ENCODE measurements at places on chromosomes 7 and 10.

GRCh38 chr7:2873686-2874551 is 29.8 kb upstream of the GNA12 start:
- peak; percentile 72 for DNase-seq

DNA sequence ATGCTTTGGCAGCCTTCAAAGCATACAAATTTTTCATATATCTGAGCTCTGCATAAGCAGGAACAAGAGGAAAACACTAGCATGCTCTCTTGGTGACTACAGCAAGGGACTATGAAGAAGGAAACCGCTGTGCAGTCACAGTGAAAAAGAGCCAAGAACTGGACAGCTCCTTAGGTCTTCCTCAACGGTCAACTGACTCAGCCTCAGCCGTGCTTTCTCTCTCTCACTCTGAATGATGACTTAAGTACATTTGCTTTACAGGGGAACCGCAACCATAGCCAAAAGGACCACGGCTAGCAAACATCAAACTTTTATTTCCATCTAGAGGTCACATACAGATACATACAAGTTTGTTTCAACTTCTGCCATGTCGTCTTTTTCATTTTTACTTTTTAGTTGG is 69.9 kb downstream of the HYCC1 start:
- peak; percentile 81 for DNase-seq

GRCh38 chr10:133372507-133372906 is 647 bp downstream of the ECHS1 start:
- DNase-seq, result no peak

- no peak for DNase-seq
These were observed 109.9 kb downstream of the GLRX3 start for GRCh38 chr10:130246113-130246512.

DNA sequence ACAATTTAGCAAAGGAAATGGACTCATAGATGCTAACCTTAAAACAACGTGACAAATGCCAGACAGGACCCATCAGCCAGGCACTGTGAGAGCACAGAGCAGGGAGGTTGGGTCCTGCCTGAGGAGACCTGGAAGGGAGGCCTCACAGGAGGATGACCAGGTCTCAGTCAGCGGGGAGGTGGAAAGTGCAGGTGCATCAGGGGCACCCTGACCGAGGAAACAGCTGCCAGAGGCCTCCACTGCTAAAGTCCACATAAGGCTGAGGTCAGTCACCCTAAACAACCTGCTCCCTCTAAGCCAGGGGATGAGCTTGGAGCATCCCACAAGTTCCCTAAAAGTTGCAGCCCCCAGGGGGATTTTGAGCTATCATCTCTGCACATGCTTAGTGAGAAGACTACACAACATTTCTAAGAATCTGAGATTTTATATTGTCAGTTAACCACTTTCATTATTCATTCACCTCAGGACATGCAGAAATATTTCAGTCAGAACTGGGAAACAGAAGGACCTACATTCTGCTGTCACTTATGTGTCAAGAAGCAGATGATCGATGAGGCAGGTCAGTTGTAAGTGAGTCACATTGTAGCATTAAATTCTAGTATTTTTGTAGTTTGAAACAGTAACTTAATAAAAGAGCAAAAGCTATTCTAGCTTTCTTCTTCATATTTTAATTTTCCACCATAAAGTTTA is 157.6 kb upstream of the LANCL2 start:
- DNase-seq, result no peak

DNA sequence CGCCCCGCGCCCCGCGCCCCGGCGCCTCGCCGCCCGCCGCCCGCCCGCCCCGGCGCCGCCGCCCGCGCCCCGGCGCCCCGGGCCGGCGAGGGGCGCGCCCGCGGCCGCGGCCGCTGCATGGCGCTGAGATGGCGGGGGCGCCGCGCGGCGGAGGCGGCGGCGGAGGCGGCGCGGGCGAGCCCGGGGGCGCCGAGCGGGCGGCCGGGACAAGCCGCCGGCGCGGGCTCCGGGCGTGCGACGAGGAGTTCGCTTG is 174 bp downstream of the ADCY1 start:
- DNase-seq, result no peak

- peak; percentile 92 for DNase-seq
These were observed 68.1 kb upstream of the FOXK1 start for GRCh38 chr7:4613846-4614548.

DNA sequence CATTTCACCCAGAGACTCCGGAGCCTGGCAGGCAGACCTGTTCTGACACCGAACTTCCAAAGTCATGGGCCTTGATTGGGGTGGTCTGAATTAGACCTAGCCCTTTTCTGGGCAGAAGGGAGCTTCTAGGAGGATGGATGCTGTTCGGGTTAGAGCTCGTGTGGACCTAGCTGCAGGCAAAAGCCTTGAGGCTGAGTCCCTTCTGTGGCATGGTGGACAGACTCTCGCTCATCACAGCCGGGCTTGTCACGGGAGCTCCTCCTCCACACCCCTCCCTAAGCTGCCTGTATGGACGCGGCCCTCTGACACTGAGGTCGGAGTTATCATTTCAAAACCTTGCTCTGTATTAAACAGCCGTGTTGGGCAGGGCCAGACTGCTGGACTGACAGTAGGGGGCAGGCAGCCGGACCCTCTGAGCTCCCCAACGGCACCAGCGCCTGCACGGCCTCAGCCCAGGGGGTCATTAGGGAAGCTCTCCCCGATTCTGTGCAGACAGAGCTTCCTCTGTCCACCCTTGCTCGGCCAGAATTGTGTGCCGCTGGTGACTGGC is 2.2 kb downstream of the IRF5 start:
- DNase-seq, result no peak

DNA sequence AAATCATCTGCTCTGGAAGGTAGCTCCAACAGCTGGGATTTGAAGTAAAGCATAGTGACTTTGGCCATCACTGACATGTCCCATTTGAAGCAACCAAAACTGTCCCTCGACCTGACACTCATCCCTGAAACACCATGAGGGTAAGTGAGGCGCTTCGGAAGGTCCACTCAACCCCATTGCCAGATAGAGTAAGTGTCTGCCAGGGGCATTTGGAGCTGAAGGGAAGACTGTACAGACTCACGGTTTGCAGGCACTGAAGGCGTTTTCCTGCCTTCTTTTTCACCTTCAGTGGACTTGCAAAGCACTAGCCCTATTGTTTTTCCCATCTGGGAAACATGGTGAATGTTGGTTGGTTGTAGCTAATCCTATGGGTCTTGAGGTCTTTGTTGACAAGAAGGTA is 57.6 kb downstream of the IKZF1 start:
- no peak for DNase-seq

GRCh38 chr10:26725837-26726727 is 28.6 kb downstream of the PDSS1 start:
- DNase-seq, result peak; percentile 56

DNA sequence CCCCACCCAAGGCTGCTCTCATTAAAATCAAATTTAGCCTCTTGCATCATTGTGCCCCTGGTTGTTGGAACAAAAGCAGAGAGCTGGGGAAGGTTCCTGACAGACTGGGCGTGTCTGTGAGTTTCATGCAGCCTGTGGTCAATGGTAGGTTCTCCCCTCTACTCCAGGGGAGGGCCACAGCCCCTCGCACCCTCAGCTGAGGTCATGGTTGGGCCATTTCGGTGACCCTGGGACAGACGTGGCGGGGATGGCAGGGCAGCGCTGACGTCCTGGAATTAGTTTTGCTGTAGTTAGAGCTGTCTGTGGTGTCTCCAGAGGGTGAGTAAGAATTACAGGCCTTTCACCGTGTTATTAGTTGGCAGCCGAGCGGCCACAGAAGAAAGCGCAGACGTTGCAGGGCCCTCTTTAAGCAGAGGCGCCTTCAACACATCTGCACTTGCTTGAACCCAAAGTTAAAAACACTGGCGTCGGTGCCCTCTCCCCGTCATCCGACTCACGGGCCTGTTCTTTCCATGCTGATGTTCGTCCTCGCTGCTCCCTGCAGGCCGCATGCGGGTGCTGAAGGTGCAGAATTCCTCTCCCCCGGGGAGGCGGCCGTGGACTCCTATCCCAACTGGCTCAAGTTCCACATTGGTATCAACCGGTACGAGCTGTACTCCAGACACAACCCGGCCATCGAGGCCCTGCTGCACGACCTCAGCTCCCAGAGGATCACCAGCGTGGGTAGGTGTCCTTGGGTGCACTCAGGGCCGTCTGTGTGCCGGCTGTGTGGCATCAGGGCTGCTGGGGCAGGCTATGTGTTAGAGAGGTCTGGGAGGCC is 2.8 kb downstream of the FAM20C start:
- DNase-seq, result peak; percentile 64

DNA sequence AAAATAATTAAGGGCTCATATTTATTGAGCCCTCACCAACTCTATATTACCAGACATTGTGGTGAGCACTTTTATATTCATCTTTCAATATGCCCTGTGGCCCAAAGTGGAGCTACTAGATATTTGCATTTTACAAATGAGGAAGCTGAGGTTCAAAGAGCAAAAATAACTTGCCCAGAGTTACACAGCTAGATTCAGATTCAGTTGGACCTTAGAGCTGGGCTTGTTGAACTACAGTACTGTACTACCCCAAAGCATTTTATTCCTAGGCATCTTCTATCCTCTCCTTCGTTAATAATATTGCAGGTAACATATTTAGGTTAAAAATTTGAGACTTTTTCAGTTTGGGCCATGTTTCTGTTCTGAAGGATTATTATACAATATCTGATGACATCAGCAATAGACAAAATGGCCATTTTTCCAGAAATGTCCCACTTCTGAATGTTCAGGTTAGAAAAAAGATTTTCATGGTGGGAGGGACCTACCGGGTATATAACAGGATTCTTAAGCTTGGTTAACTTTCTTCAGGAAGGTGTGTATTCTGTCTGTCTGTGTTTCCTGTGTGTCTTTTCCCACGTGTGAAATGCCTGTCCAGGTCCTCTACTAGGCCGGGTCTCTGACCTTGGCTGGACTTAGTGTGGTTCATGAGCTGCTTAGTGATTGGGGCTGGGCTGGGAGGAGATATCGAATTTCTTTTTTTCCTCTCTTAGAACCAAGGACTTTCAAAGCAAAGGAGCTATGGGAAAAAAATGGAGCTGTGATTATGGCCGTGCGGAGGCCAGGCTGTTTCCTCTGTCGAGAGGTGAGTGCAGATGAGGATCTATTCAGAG is 13.6 kb downstream of the PRXL2A start:
- DNase-seq, result no peak

GRCh38 chr10:86335831-86336230 is 30.8 kb downstream of the GRID1 start:
- DNase-seq, result no peak

- no peak for DNase-seq
These were observed 155.7 kb downstream of the TCERG1L start for GRCh38 chr10:131155876-131156230.

DNA sequence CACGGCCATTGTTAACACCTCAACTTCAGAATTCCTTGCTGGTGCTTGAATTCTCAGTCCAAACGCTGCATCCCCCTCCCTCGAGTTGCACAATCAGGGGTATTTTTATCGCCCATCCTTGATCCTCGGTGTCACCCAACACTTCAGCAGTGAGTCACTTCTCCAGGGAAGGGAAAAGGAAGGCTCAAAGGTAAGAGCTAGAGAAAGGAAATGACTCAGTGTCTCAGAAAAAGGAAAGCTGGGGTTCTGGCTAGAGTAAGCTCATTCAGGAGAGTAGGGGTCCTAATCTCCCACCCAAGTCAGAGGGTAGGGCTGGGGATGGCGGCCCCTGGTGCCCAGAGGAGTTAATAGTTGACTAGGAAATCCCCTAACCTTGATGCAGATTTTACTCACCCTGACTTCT is 39.8 kb upstream of the TRIM8 start:
- DNase-seq, result no peak

- no peak for DNase-seq
These were observed 61.2 kb downstream of the PRKCQ start for GRCh38 chr10:6518791-6519429.

DNA sequence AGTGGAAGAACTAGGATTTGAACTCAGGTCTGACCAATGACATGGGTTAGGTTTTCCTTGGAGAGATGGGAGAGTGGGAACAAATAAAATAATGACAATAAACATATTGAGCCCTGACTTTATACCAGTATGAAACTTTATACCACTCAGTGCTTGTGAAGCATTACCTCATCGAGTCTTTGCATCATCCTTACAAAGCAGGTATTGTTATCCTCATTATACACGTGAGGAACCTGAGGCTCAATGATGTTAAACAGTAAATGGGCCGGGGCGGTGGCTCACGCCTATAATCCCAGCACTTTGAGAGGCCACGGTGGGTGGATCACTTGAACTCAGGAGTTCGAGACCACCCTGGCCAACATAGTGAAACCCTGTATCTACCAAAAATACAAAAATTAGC is 47.7 kb downstream of the HHEX start:
- no peak for DNase-seq

DNA sequence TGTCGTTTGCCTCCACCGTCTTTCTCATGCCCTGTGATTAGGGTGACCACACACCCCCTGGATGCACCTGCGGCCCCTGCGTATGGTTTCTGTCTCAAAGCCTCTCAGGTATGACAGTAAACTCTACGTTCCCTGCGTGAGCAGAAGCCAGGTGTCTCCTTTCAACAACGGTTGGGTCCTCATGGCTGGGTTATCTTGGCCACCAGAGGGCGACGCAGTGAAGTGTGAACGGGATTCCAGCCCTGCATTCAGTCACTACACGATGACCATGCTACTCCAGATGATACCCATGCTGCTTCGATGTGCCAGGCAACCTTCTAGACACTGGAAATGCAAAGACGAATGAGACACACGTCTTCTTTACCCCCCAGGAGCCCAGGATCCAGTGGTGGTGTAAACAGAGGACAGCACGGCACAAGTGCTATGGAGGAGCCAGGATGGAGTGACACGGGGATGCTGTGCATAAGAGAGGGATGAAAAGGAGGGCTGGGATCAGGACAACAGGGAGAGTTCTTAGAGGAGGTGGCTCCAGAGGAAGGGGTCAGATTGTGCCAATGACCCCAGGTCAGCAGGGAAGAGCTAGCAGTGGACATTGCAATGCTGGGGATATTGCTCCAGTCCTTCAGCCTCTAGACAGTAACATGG is 228.1 kb upstream of the PFKP start:
- DNase-seq, result no peak

DNA sequence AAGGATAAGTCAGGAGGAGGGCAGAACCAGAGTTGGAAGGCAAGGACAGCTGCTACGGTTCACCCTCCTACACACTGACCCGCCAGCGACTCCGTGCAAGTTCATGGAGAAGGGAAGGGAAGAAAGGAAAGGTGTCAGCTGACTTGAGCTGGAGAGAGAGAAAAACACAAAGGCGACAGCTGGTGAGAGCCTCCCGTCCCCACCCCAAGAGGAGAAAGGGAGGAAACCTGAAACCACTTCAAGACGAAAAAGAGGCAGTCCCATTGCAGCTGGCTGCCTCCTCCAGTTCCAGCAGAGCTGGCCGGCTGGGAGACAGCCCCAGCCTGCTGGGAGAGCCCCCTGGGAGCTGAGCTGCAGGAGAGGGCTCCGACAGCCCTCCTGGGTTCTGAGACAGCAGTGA is 75.2 kb downstream of the PARD3 start:
- peak; percentile 72 for DNase-seq

GRCh38 chr7:106679153-106679931 is 18.4 kb upstream of the CCDC71L start:
- peak; percentile 2 for DNase-seq

All from fibroblast of gingiva (primary cell).